ENCODE measurements at places on chromosomes 1 and 21.

DNA sequence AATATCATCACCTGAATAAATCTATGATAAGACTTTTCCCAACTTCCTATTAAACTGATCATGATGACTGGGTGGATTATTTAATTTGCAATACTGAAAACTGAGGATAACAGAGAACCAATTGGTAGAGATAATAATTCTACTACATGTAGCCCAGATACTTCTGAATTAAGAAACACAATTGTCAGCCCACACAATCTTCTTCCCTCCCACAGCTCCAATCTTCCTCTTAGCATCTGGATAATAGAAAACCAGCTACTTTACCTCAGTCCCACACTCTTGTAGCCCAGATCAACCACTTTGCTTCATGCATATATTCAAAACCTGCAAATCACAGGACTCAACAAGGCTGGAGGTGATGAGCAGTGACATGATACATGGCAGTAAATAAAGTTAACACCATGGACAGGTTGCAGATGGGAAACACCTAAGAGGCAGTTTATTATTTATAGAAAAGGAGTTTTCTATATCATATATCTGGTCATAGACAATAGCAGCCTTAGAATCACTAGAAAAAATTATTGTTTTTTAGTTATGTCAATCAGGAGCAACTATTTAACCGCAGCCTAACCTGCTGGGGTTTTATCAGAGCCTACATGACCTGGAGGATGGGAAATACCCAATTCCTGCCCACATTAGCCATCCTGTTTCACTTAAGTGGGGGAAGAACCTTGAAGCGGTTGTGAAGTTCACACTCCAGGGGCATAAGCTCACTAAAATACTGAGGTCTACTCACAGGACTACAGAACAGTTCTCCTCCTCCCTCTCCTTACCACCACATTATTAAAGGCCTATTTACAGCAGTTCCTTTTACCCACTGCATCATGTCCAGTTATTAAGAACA is 16.7 kb downstream of the FRRS1 start:
- no peak for DNase-seq

GRCh38 chr1:234531151-234531635 is 52.2 kb upstream of the TARBP1 start:
- no peak for DNase-seq

GRCh38 chr1:37574834-37575480 is 18.2 kb downstream of the DNALI1 start:
- DNase-seq, result no peak

- no peak for DNase-seq
Observed at GRCh38 chr1:90502696-90503095, 214.4 kb downstream of the BARHL2 start.

GRCh38 chr1:4433075-4433474 is 221.3 kb upstream of the AJAP1 start:
- no peak for DNase-seq

- no peak for DNase-seq
Observed at GRCh38 chr1:6512245-6512907, 20.9 kb upstream of the PLEKHG5 start.

DNA sequence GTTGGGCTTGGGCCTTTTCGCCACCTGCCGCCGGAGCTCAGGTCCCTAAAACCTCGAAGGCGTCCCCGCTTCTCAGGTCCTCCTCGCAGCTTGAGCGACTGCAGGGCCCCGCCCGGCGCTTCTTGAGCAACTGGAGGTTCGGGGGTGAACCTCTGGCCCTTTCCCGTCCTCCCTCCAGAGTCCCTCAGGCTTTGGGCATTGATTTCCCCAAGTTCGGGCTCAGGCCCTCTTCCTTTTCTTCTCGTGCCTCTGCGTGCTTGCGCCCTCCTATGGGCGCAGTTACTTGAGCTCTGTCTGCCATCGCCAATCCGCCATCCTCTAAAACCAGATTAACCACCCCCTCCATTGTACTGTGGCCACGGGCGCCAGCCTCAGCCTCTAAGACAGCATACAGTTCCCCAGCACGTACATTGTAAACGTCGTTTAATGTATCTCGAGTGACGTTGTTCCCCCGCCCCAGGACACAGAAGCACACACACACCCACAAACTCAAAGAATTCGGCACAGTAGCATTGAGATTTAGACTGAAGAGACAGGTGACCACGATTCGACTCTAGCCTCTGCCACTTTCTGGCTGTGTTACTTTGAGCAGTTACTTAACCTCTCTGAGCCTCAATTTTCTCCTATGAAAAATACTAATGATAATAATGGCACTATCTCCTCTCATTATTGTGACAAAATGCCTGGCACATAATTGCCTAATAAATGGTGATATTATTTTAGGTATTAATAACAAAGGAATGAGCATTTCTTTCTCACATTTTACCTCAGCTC is 22.6 kb downstream of the BTG2 start:
- peak; percentile 68 for DNase-seq

GRCh38 chr1:93338387-93339146 is 7.1 kb upstream of the DR1 start:
- no peak for DNase-seq

DNA sequence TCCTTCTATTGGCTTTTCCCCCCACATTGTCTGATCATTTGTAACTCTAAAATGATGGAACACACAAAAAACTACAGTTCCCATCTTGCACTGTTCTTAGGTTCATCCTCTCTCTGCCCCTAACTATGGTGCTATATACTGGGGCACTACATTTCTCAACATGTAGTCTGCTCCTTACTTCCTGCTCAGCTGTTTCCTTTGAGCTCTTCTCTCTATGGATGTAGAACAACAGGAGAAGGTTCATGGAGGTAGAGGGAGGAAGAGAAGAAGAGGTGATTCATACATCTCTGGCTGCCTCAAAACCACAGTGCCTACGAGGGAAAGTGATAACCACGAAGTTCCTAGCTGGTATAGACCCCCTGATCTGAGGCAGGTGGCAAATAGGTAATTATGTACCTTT is 7.0 kb upstream of the C1orf146 start:
- no peak for DNase-seq

DNA sequence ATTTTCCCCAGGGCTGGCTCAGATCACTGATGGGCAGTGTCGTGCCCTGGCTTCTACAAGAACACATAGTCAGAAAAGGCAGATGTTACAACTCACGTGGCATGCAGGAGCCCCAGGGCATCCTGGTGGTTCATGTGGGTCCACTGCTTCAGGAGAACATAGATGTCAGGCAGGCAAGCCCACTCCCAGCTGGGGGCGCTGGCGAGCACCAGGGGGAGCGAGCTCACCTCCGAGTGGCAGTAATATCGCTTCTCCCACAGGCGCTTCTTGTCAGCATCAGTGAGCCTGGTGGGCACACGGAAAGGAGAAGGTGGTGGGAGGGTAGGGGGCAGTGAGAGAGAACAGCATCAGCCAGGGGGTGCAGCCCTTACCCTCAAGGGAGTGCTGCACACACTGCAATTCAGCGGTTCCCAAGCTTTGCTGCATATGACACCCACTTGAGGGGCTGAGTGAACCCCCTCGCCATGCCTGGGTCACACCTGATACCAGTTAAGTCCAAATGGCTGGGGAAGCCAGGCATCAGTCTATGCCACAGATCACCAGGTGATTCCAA is 34.3 kb upstream of the PPP1R15B start:
- peak; percentile 34 for DNase-seq

GRCh38 chr1:231806623-231807495 is 180.3 kb downstream of the DISC1 start:
- peak; percentile 44 for DNase-seq

GRCh38 chr21:30315701-30316100 is 4.4 kb downstream of the KRTAP26-1 start:
- no peak for DNase-seq

DNA sequence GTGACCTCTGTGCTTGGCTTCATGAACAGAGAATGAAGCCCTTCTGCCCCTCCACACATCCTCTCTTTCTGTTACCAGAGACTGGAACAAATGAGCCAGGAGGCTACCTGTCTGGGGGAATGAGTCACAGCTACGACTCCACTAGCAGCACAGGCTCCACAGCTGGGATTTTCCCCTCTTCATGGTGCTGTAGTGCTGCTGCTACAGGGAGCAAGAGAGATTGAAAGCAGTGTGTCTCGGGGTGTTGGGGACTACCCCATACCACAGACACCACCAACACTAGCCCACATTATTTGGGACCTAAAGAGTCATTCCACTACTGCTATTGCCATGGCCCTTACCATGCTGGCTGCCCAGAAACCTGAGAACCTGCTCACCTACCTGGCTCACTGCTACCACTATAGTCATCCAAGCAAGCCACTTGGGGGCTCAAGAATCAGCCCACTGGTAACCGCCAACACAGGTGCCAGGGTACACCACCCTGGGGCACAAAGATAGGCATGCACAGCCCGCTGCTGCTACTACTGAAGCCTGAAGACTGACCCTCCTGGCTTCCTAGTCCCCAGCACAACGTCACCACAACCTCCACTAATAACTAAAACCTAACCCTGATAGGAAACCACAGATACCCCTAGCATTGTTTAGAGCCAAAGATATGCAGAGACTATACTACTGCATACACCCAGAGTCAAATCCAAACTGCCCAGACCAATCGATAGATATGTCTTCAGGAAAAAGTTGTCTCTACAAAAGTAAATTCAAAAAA is 17.7 kb downstream of the CD1E start:
- no peak for DNase-seq

Measured in GDM1 (cell line).